H9 (cell line): ENCODE measurements at places on chromosomes 4 and X.

DNA sequence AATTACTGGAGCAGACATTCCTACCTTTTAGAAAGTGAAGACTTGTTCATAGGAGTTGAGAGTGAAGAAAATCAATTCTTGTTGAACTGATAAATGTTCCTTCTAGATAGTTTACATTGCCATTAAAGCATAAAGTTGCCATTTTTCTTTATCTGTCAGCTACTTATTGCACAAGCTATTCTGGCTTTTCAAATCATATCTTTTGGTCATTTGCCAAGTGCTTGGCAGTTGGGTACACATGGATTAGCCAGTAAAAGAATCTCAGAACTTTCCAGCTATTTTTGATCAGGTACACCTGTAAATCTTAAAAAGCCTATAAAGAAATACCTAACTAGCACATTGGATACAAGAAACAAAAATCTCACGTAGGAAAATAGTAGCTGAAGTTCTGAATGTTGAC is 56.4 kb upstream of the PNPLA4 start:
- no peak for DNase-seq

GRCh38 chr4:186027405-186027804 is 41.6 kb upstream of the TLR3 start:
- no peak for DNase-seq

GRCh38 chr4:183863155-183863825 is 41.8 kb upstream of the STOX2 start:
- no peak for DNase-seq

DNA sequence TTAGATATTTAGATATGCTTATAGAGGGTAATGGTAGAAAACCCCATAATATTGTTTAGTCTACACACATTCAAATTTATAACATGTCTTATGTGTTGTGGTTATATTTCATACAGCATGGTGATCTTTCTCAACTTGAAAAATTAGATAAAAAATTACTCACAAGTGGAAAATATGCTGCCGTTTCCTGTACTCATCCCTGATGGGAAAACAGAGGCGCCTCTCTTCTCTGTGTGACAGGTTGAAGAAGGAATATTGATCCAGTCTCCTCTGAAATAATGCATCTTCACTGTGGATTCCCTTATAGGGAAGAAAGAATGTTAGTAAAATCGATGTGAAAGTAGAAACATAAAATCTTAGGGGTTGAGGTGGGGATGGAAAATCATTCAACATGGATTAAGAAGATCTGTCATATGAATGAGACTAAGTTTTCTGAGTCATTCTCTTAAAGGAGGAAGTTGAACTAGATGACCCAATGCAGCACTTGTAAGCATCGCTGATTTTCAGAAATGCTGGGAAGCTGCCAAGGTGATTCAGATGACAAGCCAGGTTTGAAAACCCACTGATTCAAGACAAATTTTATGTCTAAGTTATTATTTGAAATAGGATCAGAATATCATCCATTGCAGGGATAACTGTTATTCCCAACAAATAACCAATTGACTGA is 70.7 kb downstream of the ANKRD50 start:
- no peak for DNase-seq

- DNase-seq: no peak
Observed at GRCh38 chr4:152709675-152710438, 30.1 kb upstream of the TMEM154 start.

- DNase-seq: no peak
Observed at GRCh38 chr4:114827651-114828050, 229.0 kb downstream of the UGT8 start.

GRCh38 chrX:45261005-45261404 is 60.3 kb upstream of the DIPK2B start:
- no peak for DNase-seq

DNA sequence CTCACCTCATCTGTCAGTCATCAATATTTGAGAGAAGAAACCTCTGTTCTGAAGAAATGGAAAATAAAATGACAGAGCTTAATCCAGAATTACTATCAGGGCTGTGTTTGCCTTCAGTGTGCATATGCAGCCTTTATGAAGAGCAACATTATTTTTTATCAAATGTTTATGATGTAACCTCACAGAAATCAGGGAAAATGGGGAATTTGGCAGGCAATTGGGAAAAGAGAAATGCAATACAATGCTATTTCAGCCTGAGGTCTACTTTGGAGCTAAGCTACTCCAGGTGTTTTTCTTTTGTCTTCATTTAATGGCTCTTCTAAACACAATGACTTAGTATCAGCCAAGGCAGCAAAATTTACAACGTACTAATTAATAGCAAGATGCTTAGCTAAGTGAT is 241.1 kb upstream of the TET2 start:
- DNase-seq: no peak

DNA sequence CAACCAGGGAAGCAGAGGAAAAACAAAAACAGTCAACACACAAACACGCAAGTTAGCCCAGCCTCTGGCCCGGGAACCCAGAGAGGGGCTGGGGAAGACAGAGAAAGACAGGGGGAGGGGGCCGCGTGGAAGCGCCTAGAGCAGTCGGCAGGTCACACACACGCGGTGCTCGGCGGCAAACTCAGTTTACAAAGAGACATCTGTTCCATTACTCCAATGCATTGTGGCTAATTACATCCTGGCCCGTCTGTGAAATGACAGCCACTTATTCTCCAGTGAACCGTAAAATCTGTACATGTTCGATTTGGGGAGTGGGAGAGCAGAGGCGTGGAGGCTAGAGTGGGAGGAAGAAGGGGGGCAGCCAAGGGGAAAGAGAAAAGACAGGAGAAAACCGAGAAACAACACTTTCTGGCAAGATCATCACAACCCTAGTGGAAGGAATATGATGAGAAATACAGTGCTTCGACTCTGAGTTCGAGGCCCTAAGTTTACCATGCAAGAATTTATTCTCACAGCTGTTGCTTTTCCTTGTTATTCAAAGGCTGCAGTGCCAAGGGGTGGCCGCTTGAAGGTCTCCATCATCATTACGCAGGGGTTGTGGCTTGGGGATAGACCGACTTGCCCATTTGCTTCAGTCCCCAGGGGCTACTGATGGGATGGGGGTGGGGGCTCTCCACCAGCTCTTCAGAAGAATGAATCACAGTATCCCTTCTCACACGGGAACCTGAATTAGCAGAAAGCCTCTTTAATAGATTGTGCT is 167.7 kb downstream of the MGST2 start:
- peak; percentile 58 for DNase-seq

DNA sequence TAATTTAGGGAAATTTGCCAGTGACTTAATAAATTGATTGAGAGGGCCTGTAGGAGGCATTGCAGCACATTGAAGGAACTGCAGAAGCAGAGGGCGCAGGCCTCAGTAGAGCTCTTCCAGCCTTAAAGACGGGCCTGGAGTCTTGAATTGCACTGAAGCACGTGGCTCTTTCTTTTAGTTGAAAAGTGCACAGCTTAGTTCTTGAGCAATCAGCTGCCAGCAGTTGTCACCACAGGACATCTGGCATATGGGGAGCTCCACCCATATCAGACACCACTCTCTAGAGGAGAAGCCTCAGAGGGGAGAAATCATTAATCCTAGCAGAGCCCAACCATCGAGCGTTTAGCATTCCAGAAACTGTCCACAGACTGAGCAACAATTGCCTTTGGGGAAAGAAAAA is 16.0 kb upstream of the FGF16 start:
- DNase-seq: no peak

DNA sequence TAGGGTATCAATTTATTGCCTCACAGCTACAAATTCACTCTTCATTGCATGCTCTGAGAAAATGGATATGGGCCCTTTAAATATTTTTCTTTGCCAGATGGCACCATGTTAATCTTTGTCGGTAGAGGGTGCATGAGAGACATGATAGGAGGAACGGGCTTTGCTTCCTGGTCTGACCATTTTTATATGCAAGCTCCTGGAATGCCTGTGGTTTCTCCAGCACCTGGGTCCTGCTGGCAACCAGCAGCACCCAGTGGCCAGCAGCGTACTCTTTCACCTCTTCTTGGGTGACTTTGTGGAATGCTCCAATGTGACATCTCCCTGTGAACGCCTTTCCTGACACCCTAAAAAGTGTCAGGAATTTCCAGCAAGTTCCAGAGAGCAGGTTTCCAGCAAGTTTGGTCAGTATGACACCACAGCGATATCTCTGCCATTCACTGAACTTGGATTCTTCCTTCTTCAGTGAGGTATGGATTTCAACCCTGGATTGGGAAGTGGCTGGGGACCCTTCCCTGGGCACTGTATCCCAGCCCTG is 140.3 kb upstream of the PGRMC2 start:
- DNase-seq: no peak

DNA sequence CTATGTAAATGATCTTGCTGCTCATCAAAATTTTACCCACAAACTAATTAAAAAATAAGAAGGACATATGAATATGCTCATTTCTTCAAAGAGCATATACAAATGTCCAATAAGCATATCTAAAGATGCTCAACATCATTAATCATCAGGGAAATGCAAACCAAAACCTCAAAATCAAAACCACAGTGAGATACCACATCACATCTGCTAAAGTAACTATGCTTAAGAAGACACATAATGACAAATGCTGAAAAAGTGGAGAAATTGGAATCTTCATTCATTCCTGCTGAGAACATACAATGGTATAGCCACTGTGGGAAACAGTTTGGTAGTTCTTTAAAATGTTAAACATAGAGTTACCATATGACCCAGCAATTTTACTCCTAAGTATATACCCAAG is 81.9 kb downstream of the AFF2 start:
- DNase-seq: no peak

DNA sequence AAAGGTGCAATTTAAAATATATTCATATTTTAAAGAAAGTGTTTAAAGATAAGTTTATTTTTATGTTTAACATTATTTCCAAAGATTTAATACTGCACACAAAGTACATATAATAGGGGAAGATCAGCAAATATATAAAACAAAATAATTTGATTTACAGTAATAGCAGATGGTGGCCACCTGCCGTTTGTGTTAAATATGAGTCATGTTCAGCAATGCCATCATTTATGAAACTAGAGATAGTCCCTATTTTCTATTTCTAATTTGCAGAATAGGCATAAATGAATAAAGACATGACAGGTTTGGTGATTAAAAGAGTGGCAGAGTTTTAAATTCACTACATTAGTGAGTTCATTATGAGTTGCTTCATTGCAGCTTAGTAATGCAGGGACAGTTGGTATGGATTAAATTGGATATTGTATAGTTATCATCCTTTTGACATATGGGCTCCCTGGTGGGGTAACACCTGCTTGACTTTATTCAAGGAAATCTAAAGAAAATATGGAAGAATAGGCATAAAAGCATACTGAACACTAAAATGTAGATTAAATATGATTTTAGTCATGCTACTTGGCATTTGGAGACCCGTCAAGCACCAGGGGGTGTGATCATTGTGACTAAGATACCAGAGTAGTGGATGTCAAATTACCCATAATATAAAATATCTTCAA is 78.8 kb upstream of the BANK1 start:
- no peak for DNase-seq

GRCh38 chr4:5941601-5942000 is 48.7 kb upstream of the CRMP1 start:
- no peak for DNase-seq

- no peak for DNase-seq
Observed at GRCh38 chrX:15496824-15497223, 3.7 kb upstream of the PIR start.

DNA sequence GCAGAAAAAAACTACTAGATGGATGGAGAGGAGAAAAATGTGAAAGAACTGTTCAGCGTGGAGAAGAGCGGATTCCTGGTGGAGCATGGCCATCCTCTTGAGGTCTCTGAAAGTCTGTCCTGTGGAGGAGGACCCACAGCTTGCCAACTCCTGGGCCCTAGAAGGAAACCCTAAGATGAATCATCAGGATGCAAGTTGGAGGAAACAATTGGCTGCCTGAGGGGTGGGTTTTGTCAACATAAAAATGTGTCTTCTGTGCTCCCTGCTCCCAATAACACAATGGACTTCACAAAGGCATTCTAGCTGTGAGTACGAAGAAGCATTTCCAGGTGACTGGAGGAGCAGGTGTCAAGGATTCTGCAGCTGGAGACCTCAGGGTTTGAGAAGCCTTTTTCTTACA is 37.2 kb downstream of the CNGA2 start:
- no peak for DNase-seq

DNA sequence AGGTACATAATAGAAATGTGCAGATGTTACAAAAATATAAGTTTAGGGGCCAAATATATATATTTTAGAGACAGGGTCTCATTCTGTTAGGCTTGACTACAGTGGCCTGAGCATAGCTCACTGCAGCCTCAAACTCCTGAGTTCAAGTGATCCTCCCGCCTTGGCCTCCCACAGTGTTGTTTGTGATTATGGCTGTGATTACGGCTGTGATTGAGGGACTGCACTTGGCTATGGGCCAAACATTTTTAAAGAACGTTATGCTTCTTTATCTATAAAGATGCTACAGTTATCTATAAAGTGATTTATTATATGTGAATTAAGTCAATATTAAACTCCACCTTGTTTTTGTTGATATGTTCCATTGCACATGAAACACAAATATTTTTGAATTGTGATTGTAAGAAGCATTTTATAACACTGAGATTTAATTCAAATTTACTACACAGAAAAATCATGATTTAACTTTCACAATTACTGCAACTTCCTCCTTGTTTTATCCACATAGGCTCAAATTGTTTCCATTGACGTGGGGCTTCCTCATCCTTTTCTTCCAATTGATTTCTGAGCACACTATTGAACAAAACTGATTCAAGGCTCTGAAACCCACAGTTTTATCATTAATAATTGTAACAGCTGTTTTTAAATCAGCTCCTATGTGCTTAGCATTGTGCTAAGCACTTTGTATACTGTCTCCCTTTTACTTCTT is 68.4 kb upstream of the BMPR1B start:
- DNase-seq: no peak

DNA sequence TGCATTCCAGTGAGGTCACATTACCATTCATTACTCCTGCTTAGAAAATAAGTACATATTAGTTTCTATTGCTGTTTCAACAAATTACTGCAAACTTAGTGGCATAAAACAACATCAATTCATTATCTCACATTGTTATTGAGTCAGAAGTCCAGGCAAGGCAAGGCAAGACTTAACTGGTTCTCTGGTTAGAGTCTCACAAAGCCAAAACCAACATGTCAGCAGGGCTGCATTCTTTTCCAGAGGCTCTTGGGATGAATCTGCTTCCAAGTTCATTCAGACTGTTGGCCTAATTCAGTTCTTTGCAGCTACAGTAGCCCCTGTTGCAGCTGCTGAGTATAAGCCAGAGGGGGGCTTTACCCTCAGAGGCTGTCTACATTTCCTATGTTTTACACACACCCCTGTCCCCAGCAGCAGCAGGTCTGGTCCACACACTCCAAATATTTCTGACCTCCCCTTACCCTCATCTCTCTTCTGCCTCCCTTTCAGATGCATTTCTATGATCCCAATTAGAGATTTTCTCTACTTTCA is 892.1 kb upstream of the EPHA5 start:
- DNase-seq: no peak

GRCh38 chrX:38205039-38205438 is 15.6 kb downstream of the SRPX start:
- DNase-seq: no peak

GRCh38 chrX:134673123-134673522 is 14.9 kb upstream of the PLAC1 start:
- DNase-seq: no peak
